ENCODE measurements at places on chromosomes 5 and 9. TPM values are rescaled to one million over a fixed set of nuclear protein-coding genes. Genes with fewer than 3 reads are reported as not detected.
A peak's percentile ranks its signal among the peaks of the same experiment; 100 is the strongest.

The CHSY3 gene
- polyA plus RNA-seq, result 0.91 TPM

The EQTN gene
- not detected for polyA plus RNA-seq

The LOX gene
- 632 TPM for polyA plus RNA-seq

The UCK1 gene
- 24.9 TPM for polyA plus RNA-seq

The ORM2 gene
- polyA plus RNA-seq, result not detected

The EPB41L4A gene
- 0.05 TPM for polyA plus RNA-seq

The PWWP2A gene
- polyA plus RNA-seq, result 10.6 TPM

The SLC6A7 gene
- not detected for polyA plus RNA-seq

The AK8 gene
- polyA plus RNA-seq, result 0.53 TPM

The REEP2 gene
- 12.0 TPM for polyA plus RNA-seq

The PAX5 gene
- polyA plus RNA-seq, result not detected

The GRM6 gene
- polyA plus RNA-seq, result not detected

The ORM1 gene
- polyA plus RNA-seq, result not detected

The ACER2 gene
- 1.8 TPM for polyA plus RNA-seq

The DIRAS2 gene
- not detected for polyA plus RNA-seq

DNA sequence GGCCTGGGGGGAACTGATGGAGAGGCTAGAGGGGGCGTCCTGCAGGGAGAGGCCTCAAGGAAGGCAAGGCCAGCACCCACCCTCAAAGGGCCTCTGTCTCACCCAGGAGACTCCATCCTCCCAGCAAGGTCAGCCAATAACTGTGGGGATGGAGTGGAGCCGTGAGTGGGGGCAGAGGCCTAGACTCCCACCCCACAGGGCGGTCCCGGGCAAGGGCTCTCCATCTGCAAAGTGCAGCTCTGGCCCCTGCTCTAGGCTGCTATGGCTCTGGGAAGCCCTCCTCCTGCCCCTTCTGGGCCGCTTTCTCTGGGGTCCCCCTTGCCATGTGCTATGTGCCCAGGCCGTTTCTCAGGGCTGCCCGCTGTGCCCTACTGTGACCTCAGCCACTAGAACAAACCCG is 14.0 kb downstream of the FPGS start:
- DNase-seq, result no peak

DNA sequence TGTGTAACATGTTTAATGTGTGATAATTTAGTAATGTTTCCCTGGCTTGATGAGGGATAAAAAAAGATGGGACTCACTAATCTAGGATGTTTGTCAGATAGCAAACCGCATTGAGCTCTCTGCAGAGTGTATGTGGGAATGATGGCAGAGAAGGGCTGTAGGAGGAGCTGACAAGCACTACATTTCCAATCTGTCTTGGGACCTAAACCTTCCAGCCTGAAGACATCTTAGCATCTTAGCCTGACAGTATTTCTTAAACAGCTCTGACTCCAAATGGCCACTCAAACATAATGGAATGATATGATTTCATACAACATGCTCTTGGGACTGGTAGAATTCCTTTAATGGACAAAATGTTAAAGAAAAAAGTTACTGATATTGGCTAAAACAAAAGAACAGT is 116.7 kb downstream of the PPP2R2B start:
- no peak for DNase-seq

GRCh38 chr5:52996979-52997378 is 7.8 kb downstream of the ITGA2 start:
- no peak for DNase-seq

DNA sequence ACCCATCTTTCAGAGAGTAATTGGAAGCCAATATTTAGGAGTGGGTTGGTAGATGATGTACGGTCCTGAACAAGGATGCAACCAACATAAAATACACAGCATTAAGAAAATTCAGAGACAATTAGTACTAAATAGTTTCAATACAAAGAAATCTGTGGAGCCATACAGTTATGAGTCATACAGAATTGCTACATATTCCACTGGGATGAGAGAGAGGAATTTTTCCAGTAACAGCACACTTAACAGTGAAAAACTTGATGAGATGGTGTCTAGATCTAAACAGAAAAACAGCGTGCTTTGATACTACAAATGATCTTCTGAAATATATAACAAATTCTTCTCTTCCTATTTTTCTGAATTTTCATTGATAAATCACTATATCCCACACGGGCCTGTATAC is 1999.3 kb upstream of the CDH9 start:
- no peak for DNase-seq

GRCh38 chr5:150153957-150154617 is 1.6 kb downstream of the PDGFRB start:
- DNase-seq, result no peak

DNA sequence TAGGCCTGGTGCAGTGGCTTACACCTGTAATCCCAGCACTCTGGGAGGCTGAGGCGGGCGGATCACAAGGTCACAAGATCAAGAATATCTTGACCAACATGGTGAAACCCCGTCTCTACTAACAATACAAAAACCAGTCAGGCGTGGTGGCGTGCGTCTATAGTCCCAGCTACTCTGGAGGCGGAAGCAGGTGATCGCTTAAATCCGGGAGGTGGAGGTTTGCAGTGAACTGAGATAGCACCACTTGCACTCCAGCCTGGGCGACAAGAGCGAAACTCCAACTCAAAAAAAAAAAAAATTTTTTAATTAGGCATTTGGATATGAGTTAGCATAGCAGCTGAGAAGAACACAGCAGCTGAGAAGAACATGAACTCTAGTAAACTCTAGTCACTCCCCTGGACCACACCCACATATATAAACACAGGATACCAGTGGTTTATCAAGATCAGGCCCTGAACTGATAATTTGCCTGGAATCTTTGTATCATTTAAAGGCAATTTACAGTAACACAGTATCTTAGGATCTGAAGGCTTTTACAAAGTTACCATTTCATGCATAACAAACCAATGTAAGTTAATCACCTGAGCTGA is 4.6 kb upstream of the UGCG start:
- no peak for DNase-seq

DNA sequence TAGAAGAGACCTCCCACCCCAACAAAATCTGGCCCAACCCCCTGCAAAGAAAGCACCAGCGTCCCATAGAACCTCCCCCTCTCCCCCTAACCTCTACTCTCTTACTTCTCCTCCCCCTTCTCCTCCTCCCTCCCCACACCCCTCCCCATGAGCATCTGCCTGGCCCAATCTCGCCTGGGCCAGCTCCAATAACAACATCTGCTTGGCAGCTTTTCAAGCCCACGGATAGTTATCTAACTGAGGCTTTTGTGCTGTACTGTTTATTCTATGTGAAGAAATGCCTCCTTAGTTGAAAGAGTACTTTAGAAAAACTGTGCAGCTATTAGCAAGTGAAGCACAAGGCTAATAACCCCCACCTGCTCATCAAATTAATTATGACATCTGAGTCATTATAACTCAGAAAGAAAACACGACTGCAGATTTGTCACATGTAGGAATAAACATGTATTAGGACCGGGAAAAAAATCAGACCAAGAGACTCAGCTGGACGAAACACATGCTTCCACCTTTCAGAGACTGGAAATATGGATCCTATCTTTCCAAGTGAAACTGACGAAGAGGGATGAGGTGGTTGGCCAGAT is 42.8 kb downstream of the NFIB start:
- no peak for DNase-seq

DNA sequence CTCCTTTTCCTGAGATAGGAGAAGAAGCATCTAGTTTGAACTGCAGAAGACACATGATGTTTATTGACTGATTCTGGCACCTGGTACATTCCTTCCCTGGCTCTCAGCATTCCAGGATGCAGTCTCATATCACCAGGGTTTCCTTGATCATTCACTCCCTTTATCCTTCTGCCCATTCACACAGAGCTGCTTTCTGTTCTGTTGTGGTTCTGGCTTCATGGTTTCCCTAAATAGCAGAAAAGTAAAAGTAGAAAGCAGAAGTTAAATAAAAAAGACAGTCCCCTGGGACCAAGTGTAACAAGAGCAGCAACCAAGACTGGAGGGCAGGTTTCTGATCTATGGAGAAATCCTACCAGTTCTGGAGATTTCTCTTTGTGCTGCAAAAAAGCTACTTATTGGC is 3.2 kb downstream of the IFNA8 start:
- no peak for DNase-seq

GRCh38 chr5:96279801-96280542 is 153.1 kb downstream of the PCSK1 start:
- DNase-seq, result no peak

DNA sequence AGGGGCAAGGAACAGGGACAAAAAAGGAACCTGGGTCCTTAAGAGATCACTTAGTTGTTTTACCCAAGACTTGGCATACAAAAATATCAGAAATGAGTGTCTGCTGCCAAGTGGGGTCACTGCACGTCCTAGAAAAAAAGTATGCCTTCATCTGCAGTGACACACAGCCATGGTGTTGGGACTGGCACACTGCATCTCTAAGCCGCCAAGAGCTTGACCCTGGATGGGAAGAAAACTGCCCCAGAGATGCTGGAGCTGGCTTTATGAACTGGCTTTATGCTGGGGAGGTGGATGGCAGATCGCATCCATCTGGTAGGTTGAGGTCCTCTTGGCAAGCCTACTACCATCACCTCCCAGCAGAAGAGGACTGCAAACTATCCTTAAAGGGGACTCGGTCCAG is 51.7 kb downstream of the IRF1 start:
- DNase-seq, result no peak

DNA sequence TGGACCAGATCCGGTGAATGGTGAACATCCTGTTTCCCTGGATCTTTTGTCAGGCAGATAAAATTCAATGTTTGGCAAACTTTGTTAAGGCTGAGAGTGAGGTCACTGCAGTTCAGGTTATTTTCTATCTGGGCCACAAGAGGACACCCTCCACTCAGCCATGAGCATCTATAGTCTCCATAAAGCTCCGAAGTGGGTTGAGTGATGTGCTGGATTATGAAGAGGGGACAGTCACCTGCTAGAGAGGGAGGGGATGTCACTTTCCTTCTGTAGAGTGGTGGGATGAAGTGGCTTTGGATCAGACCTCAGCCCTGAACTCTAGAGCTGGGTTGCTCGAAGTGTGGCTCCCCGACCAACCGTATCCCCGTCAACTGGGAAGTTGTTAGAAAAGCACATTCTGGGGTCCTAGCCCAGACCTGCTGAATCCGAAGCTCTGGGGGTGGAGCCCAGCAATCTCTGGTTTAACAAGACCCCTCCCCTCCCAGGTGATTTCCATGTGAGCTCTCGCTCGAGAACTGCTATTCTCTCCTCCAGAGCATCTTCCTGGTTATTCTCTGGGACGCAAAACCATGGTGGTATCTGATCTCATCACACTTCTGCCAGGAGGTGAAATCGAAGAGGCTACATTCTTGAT is 31.8 kb upstream of the FGF1 start:
- no peak for DNase-seq

- DNase-seq, result no peak
These were observed 81.0 kb upstream of the DAB2 start for GRCh38 chr5:39505791-39506190.

GRCh38 chr5:150649108-150650020 is 8.9 kb downstream of the SYNPO start:
- no peak for DNase-seq

DNA sequence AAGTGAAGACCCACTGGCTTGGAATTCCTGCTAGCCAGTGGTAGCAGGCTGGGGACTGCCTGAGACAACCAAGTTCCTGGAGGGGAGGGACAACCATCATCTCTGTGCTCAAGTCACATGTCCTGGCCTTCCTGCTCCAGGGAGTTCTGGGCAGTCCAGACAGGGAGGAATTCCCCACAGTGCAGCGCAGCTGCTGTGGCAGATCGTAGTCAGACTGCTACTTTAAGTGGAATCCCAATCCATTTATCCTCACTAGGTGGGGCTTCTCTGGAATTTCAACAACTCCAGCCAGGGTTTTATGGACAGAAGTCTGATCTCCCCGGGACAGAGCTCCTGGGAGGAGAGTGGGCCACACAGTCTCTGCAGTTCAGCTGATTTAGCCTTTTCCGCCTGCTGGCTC is 20.9 kb upstream of the OR5C1 start:
- no peak for DNase-seq

GRCh38 chr5:167564275-167564674 is 727.2 kb upstream of the WWC1 start:
- no peak for DNase-seq

DNA sequence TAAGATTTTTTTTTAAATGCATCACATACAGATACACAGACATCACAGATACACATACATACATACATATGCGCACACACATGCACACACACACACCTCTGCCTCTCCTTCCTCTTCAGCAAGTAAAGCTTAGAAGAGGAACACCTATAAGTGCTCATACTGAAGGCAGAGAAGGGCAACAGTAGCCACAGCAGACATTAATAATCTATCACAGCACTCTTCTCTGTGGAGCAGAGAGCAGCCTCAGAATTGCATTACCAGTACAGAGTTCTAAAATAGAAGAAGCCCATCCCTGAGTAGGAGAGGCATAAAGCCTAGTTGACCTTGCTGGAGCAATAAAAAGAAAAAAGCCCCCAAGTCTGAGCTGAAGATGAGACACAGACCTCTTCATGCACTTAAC is 110.6 kb downstream of the MLLT3 start:
- no peak for DNase-seq

DNA sequence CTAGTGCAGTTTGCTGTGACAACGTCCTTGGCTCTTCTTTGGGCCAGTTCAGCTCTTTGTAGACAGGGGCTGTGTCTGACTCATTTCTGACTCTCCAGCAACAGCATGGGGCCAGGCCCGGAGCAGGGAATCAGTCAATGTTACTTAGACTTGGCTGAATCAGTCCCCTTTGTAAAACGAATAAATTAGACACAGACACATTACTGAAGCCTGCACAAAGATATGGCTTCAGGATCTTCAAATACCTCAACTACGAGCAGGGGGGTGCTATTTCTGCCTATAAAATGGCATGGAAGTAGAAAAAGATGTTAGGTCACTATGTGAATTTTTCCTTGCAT is 204.7 kb downstream of the TTLL11 start:
- peak; percentile 79 for DNase-seq

Data from BJ (cell line).